Common myeloid progenitor, CD34-positive (primary cell): ENCODE measurements at places on chromosomes 3 and 15.

GRCh38 chr3:55639896-55640765 is 153.0 kb upstream of the WNT5A start:
- DNase-seq: no peak

- DNase-seq: peak; percentile 81
These were observed at the start of gene CD86 for GRCh38 chr3:122055215-122055614. Gene CD86, plus strand, starts transcription at chr3:122055362. Its CDS starts 128 bp downstream, at chr3:122055490.

GRCh38 chr3:65785065-65785645 is 253.6 kb downstream of the MAGI1 start:
- peak; percentile 70 for DNase-seq

DNA sequence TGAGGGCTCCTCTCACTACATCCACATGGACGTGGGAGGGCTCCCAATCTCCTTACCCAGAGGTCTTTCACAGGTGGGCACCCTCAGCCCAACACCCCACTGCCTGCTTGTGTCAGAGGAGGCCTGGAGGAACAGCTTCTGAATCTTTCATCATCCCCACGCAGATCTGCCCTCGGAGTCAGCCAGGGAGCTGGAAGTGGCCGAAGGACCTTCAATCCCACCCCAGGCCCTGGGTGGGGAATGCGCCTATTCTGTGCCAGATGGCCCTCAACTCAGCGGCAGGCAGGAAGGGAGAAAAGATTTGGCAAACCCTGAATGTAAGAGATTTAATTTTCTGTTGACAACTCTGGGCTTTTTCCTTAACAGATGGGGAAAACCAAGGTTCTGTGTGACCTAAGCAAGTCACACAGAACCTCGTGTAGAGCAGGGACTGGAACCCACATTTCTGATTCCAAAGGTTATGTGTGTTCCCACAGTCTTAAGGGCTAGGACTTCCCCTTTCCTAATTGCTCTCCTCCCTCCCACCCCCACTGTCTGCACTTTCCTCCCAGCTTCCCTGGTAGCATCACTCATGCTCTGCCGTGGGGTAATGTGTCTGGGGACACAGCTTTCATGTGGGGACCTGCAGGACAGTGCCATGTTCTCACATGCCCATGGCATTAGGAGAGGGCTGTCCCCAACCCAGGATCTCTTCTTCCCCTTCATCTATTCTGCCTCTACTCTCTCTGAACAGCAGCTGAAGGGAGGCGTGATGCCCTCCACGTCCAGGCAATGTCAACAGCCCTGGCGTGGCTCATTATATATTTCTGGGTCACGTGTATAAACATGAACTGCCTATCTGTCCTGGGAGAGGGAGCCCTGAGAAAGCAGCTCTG is 98.1 kb downstream of the SEMA5B start:
- no peak for DNase-seq

DNA sequence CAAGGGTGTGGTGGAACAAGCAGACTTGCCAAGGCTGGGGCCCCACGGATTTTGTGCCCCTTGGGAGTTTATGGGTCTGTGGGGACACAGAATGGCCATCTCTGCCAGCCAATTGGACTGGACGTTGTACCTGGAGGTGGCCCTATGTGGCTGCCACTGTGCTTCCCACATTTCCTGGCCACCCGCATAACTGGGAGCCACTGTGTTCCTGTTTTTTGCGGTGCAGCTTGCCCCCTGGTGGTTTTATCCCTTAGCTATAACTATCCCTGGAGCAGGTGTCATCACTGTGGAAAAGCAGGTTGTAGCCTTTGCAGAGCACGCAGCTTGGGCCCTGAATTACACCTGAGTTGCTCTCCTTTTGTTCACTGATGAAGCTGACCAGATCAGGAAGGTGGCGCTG is 306.3 kb downstream of the ZPLD1 start:
- DNase-seq: no peak

DNA sequence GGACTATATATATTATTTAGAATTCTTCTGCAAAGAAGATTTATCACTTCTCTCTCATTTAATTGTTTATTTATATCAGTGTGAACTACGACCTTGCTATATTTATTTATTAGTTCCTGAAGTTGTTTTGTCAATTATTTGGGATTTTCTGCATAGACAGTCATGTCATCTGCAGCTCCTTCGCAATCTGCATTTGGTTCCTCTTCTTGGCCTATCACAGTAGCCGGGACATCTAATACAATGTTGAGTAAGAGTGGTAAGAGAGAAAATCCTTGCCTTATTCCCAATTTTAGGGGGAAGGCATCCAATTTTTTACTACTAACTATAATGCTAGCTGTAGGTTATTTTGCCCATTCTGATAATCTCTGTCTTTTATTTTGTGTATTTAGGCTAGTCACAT is 39.4 kb downstream of the FOXL2 start:
- no peak for DNase-seq

DNA sequence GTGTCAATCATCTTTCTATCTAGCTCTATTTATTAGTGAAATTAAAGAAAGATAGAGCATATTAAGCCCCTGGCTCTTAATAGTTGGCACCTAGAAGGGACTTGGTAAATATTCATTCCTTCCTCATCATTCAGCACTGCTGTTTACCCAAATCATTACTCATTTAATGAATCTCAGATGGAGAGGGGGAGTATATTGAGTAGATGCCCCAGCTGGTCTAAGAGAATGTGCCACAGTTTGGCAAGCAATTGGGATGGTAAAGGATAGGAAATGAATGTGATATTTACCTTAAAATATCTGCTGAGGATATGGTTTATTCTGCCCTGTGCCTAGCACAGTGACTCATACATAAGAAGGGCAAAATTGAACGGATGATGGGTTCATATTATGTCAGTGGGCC is 6.0 kb downstream of the IL1RAP start:
- DNase-seq: no peak

- no peak for DNase-seq
These were observed 89.6 kb downstream of the GMPS start for GRCh38 chr3:155960060-155960459.

- DNase-seq: peak; percentile 58
These were observed 4.3 kb upstream of the MTFMT start for GRCh38 chr15:65033659-65034269.

GRCh38 chr15:58398071-58398470 is 33.7 kb upstream of the LIPC start:
- DNase-seq: no peak

- peak; percentile 38 for DNase-seq
These were observed 101.2 kb upstream of the ETV5 start for GRCh38 chr3:186209810-186210752.

GRCh38 chr3:106018102-106018501 is 149.3 kb upstream of the CBLB start:
- DNase-seq: no peak

DNA sequence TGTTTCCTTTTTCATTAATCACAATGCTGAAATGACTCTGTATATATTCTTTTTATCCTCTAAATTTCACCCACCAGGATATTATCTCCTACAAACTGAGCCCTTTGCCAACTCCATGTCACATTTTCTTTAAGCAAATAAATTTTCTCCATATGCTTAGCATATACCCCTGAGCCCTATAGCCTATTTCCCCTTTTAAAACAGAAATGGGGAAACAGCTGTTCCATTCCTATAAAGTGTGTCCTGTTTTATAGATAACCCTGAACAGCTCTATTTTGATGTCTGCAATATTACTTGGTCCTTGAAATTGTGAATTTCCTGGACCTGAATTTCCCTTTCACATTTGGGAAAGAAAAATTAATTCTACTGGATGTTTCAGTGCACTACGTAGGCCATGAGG is 15.6 kb upstream of the FILIP1L start:
- DNase-seq: peak; percentile 6

- no peak for DNase-seq
These were observed 126.1 kb downstream of the LRRK1 start for GRCh38 chr15:101045236-101045646.

GRCh38 chr15:57085267-57085666 is 166.8 kb downstream of the TCF12 start:
- DNase-seq: no peak

DNA sequence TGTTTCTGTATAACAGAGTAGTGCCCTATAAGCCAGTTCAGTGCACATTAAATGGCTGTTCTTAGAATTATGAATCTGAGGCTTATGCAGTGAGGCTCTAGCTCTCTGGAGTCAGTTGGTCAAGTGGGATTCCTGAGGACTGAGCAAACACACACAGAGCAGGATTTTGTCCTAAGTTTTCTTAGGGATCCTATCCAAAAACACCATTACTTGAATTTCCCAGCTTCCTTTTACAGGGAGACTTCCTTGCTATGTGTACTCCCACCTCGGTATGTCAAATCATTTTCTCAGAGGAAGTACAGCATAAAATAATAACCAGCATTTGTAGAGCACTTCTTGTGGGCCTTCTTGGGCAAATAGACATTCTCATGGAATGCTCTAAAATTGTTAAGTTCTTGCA is 63.1 kb upstream of the GOLGA6B start:
- DNase-seq: no peak

DNA sequence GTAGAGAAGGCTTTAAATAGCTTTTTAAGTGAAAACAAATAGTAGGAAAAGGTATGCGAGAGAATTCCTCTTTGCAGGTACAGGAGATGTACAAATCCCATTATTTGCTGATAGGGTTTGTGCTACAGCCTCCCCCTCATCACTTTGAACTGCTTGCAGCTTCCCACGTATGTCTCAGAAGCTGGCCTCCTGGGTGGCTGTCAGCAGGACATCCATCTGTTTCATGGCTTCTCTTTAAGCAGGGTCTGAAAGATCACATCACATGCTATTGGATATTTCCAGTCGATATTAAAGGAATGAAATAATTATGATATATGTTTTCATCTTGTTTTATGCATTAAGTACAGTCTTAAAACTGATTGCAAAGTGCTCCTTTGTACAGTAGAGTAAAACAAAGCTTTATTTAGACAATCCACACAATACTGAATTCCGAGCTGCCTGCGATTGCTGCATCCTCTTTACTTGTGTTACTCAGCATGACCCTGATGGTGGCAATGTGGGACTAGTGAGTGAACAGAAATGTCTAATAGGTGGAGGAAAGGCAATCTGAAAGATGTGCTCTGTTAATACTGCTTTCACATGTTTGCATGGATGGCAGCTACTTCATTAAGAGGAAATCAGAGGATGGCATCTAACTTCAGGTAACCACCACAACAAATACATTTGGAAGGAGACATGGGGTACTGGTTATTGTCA is 930.6 kb upstream of the SEMA6D start:
- no peak for DNase-seq

GRCh38 chr15:72146221-72146620 is 28.0 kb downstream of the SENP8 start:
- DNase-seq: no peak

GRCh38 chr3:166191411-166191810 is 354.2 kb upstream of the BCHE start:
- no peak for DNase-seq

DNA sequence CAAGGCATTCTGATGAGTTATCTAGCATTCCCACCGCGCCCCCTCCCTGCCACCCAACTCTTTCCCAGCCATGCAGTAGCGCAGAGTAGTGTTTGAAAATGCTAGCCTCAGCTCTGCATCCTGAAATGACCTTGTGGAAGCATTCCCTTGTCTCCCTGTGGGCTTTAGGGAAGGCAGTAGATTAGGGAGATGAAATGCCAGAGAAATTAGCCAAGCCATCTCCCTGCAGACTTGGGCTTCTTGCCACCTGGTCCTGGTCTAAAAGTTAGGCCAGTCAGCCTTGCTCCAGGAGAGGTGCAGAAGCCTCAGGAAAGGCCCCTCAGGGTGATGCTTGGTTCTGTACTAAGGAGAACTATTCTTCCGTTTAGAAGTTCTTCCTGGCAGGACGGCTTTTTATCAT is 231.2 kb downstream of the CACNA2D3 start:
- no peak for DNase-seq

- DNase-seq: peak; percentile 35
These were observed 630 bp downstream of the ATP6V1A start for GRCh38 chr3:113747283-113748046.
